Activated T-helper 9 cell treated with anti-CD3 and anti-CD28 coated beads, Interleukin-2, amount 50 U/mL, for 16 hours (primary cell): ENCODE measurements at places on chromosomes 12 and 14.

DNA sequence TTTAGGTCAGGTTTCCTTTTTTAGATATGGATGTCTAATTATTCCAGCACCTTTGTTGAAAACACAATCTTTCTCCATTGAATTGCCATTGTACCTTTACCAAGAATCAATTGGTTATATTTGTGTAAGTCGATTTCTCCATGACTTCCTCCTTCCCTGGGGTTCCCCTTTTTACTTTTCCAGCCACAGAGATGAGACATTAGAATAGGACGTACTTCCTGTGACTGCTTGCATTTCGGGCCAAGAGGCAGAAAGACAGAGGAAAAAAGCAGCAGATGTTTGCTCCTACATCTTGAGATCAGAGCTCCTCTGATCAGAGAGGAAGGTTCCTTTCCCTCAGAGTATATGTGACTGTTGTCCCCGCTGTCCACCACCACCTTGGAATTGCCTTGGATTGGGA, 453.7 kb upstream of the RGS6 start:
- DNase-seq, result no peak

DNA sequence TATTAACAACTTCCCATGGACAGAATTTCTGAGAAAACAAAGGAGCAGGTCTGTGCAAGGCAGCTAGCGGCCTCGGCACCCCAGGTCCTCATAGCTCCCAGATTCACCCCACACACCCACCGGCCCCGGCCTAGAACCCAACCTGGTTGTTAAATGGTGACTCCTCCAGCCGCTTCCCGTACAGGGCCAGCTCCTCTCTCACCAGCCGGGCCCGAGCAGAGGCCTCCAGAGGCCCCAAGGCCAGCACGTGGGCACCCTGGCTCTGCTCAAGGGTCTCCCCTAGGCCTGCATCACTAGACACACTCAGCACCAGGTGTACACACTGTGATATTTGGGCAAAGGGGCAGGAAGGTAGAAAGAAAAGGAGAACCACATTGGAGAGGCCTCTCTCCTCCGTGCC, 30.3 kb downstream of the TEP1 start:
- no peak for DNase-seq

GRCh38 chr12:109881752-109882151, 1.4 kb upstream of the GLTP start:
- no peak for DNase-seq

- DNase-seq, result no peak
Observed at GRCh38 chr12:110640275-110641025, 26.5 kb downstream of the TCTN1 start.

GRCh38 chr12:131939007-131939406, 9.9 kb downstream of the PUS1 start:
- no peak for DNase-seq

DNA sequence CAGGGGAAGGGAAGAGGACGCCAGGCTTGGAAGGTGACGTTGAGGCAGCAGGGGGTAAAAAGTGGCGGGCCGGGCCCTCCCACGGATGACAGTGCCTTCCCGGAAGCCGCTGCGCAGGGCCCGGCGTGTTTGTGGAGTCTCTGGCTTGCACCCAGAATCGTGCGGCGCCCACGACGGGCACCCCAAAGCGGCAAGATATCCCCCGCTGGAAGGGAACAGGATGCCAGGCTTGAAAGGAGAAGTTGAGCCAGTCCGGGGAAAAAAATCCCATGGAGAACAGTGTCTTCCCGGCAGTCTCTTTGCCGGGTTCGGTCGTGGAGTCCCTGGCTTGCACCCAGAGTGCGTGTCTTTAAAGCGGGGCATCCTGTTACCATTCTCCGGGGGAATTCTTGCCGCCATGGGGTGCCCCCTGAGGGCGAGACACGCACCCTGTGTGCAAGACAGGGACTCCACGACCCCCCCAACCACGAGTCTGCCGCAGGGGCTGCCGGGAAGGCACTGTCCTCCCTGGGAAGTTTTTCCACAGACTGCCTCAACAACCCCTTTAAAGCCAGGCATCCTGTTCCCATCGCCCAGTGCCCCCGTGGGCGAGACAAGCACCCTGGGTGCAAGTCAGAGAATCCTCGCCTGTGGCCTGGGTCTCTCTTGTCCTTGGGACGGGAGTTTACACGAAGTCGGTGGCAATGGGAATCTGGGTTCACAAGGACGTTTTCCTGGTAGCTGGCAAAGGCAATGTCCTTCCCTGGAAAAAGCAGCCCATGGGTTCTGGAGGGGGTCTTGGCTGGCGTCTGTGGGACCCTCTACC, 156.1 kb upstream of the ALG10B start:
- DNase-seq, result no peak

GRCh38 chr14:68619790-68620574, 172.9 kb downstream of the ZFP36L1 start:
- DNase-seq, result no peak

DNA sequence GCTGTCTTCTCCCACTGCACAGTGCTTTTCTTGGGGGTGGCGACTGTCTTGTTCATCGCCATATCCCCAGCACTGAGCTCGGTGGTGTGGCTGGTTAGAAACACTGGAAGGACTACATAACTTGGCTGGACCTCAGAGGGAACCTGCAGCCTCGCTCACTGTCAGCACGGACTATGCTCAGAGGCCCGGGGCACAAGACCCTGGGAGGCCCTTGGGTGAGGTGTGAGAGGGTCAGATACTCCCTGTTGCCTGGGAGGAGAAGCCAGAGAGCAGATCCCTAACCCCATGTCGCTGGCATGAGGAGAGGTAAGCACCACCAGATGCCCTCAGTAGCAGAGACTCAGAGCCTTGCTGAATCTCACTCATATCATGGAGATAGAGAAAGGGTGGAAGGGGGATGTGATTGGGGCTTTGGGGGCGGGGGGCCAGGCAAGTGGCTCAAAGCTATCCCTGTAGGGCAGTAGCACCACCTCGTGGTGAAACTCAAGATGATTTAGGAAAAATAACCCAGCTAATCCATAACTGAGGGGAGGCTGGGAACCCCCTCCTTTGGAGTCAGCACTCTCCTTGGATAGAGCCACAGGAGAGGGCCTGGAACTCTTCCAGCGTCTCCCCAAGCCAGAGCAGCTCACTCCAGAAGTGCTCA, 18.7 kb upstream of the HDAC7 start:
- no peak for DNase-seq

- no peak for DNase-seq
Observed at GRCh38 chr12:68793975-68794652, 13.9 kb upstream of the MDM2 start.

- DNase-seq, result no peak
Observed at GRCh38 chr12:50564948-50565297, 60.1 kb downstream of the DIP2B start.

- DNase-seq, result no peak
Observed at GRCh38 chr14:105325303-105325702, 10.8 kb downstream of the PACS2 start.

GRCh38 chr12:66392266-66392915, 90.1 kb downstream of the HELB start:
- DNase-seq, result no peak

DNA sequence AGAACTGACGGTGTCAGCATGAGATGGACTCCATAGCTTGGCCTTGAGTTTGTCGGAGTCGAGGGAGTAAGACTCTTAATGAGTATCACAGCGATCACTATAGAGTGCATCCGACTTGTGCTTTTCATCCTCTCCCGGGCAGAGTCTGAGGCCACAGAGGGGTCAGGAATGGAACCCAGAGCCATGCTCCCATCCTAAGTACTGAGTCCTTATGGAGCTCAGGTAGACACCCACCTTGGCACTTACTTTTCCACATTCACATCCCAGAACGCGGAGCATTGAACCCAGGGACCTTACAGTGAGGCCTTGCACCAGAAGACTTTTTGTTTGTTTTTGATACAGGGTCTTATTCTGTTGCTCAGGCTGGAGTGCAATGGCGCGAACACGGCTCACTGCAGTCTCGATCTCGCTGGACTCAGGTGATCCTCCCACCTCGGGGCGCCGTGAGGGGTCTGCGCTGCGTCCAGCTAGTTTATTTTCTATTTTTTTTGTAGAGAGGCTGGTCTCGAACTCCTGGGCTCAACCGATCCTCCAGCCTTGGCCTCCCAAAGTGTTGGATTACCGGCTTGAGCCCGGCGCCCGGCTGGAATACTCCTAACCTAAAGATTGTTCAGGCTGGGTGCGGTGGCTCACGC, 719 bp upstream of the SRSF9 start:
- no peak for DNase-seq

GRCh38 chr12:69840727-69841126, 15.7 kb downstream of the MYRFL start:
- no peak for DNase-seq

GRCh38 chr14:70000601-70001000, 121.4 kb downstream of the SMOC1 start:
- no peak for DNase-seq

DNA sequence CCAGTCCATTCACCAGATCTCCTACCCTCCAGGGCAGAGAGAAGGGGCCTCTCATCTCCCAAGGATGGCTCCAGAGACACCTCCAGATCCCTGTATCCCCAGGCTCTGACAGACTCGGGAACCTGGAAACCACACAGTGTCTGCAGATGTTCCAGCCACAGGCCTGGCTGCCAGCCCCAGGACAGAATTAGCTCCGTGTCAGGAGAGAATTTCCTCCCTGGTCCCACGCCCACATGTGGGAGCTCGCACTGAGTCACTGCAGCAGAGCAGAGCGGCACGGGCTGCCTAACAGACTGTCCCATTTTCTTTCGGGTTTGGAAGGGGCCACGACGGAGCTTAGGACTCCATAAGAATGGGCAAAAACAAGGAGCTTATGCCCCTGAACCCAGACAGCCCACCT, 33.6 kb downstream of the CMKLR1 start:
- DNase-seq, result no peak

GRCh38 chr12:9198012-9198411, 10.2 kb downstream of the PZP start:
- no peak for DNase-seq

DNA sequence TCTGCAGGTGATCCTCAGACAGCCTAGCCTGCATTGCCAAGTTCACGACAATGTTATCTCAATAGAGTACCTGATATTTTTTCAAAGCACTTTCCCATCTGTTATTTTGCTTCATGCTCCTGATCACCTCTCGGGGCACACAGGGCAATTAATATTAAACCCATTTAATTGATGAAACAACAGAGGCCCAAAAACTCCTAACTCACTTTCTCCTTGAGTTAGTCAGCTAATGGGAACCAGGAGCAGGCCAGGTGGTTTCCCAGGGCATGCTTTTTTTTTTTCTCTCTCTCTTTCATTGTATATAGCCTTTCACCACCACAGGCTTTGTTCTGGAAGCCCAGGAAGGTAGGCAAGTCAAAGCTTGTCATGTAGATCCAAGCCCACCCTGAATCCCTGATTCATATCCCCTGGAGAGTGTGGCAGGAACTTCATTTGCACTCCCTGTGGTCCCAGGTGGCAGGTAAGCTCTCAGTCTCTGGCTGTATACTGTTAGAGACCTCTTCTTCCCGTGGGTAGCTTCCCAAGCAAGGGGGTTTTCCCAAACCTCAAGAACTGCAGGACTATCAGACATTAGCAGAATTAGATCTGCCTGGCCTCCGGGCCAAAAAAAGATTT, 41.6 kb upstream of the MAP1LC3B2 start:
- DNase-seq, result no peak
